ENCODE measurements at places on chromosomes 2 and 18. TPM values are rescaled to one million over a fixed set of nuclear protein-coding genes. Genes with fewer than 3 reads are reported as not detected.

CDKL4 gene
- 1.9 TPM for total RNA-seq

CELF4 gene
- 0.78 TPM for total RNA-seq

COX7A2L gene
- 109 TPM for total RNA-seq

STON1 gene
- 118 TPM for total RNA-seq

COLEC12 gene
- 34.1 TPM for total RNA-seq

VWC2L gene
- total RNA-seq: not detected

TMEFF2 gene
- 3.0 TPM for total RNA-seq

NETO1 gene
- total RNA-seq: 0.23 TPM

ERFE gene
- 0.35 TPM for total RNA-seq

CTAGE1 gene
- not detected for total RNA-seq

HOXD4 gene
- not detected for total RNA-seq

SIX2 gene
- 1.7 TPM for total RNA-seq

SPC25 gene
- total RNA-seq: not detected

- no peak for ATAC-seq
These were observed 151.0 kb downstream of the DNER start for GRCh38 chr2:229563388-229563787.

DNA sequence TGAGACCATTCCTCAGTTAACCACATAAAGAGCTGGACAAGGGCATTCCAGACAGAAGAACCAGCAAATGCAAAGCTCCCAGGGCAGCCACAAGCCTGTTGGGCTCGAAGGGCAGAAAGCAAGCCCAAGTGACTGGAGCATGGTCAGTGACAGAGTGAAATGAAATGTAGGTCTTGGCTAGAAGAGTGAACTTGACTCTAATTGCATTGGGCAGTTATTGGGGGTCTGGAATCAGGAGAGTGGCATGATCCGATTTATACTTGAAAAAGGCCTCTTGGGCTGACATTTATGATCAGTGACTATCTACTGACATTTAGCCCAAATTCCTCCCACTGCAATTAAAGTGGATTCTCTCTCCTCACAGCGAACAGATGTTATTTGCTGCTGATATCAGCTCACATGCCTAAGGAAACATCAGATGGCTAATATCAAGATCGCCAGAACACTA lies 152.5 kb upstream of the KLF7 start:
- no peak for ATAC-seq

- no peak for ATAC-seq
These were observed 76.6 kb downstream of the FIGN start for GRCh38 chr2:163659224-163659623.

GRCh38 chr18:57854726-57855125 lies 51.6 kb upstream of the ATP8B1 start:
- no peak for ATAC-seq

DNA sequence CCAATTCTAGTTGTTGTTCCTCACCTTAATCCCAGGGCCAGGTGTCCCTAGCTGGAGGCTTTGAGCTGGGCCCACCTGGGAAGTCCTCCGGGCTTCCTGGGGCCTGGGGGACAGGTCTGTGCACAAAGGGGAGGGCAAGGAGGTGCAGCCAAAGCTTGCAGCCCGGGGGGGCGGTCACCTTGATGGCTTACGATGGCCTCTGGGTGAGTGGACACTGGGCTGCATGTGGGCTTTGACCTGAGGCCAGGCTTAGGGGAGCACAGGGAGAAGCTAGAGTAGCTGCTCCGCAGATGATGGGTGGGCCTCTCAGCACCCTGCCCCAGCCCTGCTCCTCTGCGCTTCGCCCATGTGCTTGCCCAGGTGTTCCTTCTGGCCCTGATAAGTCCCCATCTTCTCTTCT lies 41.8 kb upstream of the HAAO start:
- ATAC-seq: no peak

DNA sequence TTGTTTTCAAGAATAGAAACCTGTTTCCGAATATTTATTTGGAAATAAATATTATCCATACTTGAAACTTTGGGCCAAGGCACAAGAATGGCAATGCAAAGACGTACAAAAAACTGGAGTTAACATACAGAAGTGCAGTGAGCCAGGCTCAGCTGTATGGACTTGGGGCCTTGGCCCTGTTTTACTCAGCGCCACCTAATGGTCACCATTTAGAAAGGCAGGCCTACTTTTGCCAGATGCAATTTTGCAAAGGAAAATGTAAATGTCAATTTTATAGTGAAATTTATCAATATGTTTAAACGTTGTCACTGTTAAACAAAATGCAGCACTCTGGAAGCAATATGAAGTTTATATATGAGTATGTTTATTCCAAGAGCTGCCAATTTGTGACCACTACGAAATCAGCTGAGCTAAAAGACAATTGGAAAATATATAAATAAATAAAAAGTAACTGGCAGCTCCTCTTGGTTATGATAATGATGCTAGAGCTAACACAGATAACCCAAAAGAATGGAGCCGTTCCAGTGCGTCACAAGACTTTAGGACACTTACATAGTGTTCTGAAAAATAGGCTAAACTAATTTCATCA lies 155.0 kb downstream of the ARHGAP15 start:
- no peak for ATAC-seq

DNA sequence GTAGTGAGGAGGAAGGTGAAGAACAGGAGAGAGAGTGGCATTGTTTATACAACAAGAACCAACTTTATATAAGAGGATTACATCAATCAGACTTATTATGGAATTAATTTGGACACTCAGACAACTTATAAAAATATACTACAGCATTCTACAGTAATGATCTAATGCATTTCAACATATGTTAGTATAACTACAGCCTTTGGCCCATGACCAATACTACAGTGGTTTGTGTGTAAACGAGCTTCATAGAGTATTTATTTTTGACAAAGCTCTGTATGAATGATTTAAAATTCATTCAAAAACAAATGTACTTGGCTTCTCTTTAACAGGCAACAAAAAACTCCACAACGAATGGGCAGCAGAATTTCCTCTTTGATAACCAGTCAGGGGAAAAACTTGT lies 72.8 kb downstream of the ZNF521 start:
- ATAC-seq: no peak

GRCh38 chr2:142879151-142879550 lies 1.7 kb downstream of the KYNU start:
- no peak for ATAC-seq

- no peak for ATAC-seq
These were observed 663.3 kb upstream of the CHAC2 start for GRCh38 chr2:53104263-53104662.

GRCh38 chr18:7778181-7778580 lies 211.1 kb downstream of the PTPRM start:
- no peak for ATAC-seq

GRCh38 chr18:69626171-69626570 lies 225.5 kb downstream of the DOK6 start:
- no peak for ATAC-seq

DNA sequence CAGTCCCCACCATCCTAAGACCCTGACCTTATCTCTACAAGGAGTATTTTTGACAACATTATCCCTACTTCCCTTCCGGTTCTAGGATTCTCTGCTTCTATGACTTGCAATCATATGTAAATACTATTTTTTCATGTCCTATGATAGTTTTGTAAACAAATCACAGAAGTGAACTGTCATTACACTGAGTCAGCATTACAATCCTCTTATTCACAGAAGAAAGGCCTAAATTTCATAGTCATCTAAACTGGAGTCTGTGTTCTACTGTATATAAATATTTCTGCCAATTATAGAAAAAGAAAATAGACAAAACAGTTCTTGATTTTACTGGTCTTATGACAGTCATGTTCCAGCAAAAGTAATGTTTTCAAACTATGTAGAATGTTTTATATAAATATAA lies 265.1 kb downstream of the NCKAP5 start:
- ATAC-seq: no peak

DNA sequence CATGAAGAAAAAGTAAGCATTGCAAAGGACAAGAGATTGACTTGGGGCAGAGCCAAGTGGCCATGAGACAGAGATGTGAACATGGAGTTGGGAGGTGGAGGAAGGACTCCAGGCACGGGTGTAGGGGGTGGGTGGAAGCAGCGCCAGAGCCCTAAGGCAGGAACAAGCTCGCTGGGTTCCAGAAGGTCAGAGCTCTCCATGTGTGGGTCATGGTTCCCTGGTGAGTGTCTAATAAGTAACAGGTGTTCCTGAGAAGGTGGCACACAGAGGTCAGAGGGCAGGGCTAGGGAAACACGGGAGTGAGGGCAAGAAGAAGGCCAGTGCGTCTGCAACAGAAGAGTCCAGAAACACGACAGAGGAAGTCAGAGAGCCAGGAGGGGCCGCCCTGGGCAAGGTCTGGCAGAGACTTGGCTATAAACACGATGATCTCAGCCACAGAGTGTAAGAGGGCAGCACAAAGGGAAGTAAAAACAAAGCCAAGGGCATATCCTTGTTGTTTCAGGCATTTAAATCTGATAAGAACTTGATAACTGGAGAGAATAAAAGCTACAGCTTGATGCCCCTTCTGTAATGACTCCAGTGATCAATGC lies 260.8 kb downstream of the TGIF1 start:
- peak; percentile 78 for ATAC-seq

- ATAC-seq: no peak
These were observed 41.2 kb downstream of the RPL37A start for GRCh38 chr2:216539791-216540241.

GRCh38 chr2:178530625-178531142 lies 50.4 kb downstream of the PLEKHA3 start:
- no peak for ATAC-seq

DNA sequence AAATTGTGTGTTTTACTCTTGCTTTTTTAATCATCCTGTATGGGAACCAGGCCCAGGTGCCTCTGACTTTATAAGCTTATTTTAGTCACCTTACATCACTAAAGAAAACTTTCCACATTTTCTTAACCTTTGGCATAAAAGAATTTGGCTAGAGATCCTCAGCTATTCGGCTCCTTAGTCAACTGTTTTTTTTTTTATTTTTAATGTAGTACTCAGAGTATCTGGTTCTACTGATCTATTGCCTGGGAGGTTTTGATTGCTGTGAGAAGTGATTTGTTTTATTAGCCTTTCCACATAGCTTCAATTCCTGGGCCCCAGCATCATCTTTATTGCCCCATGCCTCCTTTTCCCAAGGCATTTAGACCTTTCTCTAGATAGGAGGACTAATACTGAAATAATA lies 121.0 kb downstream of the MYO1B start:
- peak; percentile 48 for ATAC-seq

DNA sequence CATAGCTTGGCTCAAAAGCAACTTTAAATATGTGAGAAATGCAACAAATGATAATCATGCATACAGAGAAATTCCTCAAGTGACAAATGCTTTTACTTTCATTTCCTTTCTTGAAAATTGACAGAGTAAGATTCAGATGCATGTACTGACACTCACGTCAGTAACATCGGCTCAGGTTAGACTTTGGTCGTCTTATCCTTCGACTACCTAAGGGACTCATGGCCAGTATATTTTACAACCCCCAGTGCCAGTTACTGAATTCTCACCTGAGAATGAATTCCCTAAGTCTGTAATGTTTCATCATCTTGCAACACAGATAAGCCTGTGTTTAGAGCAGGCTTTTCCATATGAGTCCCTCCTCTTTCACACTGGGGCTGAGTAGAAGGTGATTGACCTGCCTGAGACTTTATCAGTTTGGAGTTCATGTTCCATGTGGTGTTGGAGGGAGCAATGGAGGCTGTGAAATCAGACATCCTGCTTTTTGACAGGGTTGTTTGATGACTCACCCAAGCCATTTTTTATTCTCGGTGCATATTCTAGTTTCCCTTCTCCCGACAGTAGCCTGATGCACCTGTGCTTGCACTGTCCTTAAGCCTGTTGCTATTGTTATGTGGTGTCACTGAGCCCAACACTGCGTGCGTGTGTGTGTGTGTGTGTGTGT lies 30.5 kb upstream of the ATP8B1 start:
- no peak for ATAC-seq

DNA sequence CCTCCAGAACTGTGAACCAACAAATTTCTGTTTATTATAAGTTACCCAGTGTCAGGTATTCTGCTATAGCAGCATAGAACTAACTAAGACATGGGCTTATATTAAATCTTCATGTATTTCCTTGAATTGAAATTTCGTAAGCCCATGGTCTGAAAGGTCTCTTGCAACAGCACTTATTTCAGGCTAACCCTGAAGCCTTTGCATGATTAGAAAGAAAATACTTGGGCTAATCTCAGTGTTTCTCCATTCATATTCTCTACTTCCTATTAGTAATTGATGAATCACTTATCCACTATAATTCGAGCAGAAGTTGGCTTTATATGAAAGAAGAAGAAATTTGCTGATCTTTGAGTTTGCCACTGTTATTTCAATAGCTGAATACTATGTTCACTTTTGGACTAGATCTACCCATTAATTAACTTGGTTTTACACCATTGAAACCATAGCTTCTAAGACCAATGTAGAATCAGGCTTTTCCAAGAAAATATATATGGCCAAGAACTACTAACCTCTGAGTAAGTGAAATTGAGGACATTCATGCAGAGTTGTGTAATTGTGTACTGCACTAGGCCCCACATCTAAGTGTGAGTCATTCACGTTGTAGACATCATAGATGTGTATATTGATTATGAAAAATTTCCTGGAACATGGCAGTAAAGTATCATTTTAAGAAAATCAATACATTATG lies 731.6 kb downstream of the SOCS6 start:
- no peak for ATAC-seq

DNA sequence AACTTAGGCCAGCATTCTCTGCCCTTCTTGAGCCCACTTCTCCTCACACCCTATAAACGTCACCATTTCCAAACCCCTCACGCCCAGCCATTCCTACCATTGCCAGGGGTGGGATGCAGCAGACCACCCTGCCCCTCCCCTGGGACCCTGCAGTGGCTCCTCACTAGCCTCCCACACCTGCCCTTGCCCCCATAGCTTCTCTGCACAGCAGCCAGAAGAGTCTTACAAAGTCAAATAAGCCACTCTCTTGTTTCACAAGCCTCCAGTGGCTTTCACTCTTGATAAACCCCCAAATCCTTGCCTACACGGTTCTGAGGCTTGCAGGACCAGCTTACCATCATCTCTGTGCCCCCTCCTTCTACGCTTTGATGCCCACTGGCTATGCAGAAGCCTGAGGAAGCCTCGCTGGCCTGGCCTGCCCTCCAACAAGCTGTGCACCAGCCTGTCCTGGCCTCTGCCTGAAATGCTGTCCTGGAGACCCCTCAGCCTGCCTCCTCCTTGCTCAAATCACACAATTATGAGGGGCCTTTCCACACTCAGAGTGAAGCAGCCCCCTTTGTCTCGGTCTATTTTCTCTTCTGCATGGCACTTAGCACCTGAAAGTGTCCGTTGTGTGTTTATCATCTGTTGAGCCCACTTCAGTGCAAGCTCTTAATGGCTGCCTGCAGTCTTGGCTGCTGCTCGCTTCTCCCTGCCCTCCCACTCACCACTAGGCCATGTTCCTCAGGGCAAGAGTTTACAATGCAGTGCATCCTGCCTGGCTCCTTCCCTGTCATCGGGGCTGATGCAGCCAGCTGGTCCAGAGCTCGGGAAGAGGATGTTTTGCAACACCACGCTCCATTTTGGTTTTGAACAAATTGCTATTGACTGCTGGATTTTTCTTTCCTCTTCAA lies 82.6 kb upstream of the RGPD5 start:
- no peak for ATAC-seq

- ATAC-seq: peak; percentile 18
These were observed 826 bp downstream of the KCNE4 start for GRCh38 chr2:223052548-223053483.
